Fibroblast of skin of scalp (primary cell): ENCODE measurements at places on chromosomes 2 and 18.
A peak's percentile ranks its signal among the peaks of the same experiment; 100 is the strongest.

- no peak for DNase-seq
Measured at GRCh38 chr2:199131136-199131655, 326.5 kb downstream of the SATB2 start.

GRCh38 chr18:72672364-72673184 lies 128.4 kb upstream of the CBLN2 start:
- DNase-seq: peak; percentile 22

GRCh38 chr18:57063601-57064103 lies 83.2 kb upstream of the BOD1L2 start:
- no peak for DNase-seq

GRCh38 chr2:29725610-29726009 lies 195.8 kb downstream of the ALK start:
- no peak for DNase-seq

- no peak for DNase-seq
Measured at GRCh38 chr2:109356324-109357035, 227.5 kb downstream of the SH3RF3 start.

DNA sequence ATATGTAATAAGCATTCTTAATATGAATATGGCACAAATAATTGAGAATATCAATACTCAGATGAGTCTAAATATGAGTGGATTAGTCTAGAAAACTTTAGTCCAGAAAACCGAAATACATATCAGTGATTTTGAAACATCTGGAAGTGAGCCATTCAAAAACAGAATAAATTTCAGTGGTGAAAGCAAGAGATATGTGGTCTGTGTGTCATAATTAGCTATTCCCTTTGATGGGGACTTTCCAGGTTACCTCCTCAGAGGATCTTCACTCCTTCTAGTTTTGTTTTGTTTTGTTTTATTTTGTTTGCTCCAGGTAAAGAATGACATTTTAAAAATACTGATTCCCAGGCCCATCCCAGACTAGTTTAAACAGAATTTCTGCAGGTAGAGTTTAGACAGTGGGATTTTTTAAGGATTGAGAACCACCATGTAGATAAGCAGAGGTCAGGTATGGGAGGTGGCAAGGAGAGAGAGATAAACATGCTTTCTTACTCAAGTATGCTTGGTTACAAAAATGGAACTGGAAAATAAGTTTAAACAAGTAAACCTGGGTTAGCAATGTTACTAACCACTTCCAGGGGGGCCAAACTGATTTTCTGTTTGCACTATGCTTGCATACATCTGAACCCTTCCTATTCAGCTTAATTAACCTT lies 70.7 kb downstream of the NABP1 start:
- no peak for DNase-seq

GRCh38 chr2:43075054-43075593 lies 151.3 kb downstream of the ZFP36L2 start:
- DNase-seq: peak; percentile 98

GRCh38 chr2:219254590-219255201 lies 978 bp upstream of the TUBA4A start:
- DNase-seq: no peak

GRCh38 chr2:71546275-71546638 lies 92.9 kb downstream of the DYSF start:
- no peak for DNase-seq

DNA sequence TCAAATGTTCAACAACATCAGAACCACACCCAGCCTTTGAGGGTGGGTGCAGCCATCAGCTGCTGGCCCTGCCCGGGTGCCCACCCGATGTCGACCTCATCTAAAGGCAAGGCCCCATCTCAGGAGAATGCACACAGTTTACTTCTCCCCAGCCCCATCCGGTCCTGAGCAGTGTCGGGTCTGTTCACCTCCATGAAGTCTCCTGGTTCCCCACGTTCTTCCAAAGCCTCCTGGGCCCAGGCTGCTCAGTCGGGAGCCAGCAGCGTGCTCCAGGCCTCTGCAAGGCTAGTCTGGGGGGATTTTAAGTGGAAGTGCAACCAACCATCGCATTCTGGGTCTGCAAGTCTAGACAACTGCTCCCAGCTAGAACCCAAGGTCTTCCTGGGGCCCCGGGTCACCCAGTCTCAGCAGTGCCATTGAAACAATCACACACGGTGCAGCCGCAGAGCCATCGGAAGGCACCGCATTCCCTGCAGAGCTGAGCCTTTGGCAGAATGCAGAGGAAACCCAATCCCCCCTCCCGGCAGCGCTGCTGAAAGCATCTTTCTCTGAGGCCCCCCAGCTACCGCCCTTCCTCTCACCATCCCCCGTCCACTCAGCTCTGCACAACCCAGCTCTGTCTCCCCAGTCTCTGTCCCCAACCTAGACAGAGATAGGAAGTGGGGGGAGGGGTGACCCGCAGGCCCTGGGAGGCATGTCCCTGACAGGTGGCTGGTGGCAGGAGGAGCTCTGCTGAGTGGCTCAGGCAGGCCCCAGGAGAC lies 8.5 kb downstream of the ESPNL start:
- no peak for DNase-seq

- no peak for DNase-seq
Measured at GRCh38 chr18:8965398-8965797, 137.1 kb upstream of the NDUFV2 start.

GRCh38 chr2:7427293-7428060 lies 510.3 kb downstream of the RNF144A start:
- peak; percentile 72 for DNase-seq

- DNase-seq: peak; percentile 33
Measured at GRCh38 chr2:80489717-80490116, 185.2 kb upstream of the LRRTM1 start.

GRCh38 chr2:12871694-12872315 lies 155.1 kb downstream of the TRIB2 start:
- no peak for DNase-seq

DNA sequence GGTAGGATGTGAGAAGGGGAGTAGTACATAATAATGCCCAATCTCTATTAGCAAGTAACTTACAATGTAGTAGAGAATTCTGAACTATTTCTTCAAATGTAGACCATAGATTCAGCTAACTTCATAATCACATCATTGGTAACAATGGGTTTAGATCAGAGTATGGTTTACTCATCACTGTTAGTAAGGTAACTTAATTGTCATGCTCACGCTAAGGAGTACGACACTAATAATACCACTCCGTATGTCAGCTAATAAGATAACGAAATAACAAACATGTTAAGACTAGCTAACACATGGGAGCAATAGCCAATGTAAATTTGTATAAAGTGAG lies 56.4 kb upstream of the CCDC141 start:
- no peak for DNase-seq

GRCh38 chr2:124566518-124566970 lies 541.5 kb downstream of the CNTNAP5 start:
- no peak for DNase-seq

DNA sequence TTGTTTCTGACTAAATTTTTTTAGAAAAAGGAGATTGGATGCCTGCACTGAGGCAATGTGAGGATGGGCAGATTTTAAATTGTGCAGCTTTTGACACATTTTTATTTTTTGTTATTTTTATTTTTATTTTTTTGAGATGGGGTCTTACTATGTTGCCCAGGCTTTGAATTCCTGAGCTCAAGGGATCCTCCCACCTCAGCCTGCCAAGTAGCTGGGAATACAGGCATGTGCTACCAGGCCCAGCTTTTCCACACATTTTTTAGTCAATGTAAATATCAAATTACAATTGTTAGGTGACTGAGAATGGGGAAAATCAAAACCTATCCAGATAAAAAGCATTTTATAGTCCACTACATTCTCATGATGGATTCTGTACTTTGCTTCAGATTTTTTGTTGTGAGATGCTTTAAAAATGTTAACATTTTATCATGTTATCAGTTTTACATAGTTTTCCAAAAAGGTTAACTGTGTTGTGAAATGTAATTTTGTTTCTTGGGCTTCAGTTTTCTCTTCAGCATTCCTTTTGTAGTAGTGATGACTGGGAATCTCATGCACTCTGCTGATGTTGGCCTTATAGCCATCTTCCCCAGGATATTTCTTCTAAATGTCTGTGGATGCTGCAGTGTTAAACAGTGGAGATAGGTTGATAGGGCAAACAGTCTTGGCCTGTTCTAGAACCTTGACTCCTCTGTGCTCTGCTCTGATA lies 41.4 kb downstream of the PKP4 start:
- DNase-seq: peak; percentile 41

DNA sequence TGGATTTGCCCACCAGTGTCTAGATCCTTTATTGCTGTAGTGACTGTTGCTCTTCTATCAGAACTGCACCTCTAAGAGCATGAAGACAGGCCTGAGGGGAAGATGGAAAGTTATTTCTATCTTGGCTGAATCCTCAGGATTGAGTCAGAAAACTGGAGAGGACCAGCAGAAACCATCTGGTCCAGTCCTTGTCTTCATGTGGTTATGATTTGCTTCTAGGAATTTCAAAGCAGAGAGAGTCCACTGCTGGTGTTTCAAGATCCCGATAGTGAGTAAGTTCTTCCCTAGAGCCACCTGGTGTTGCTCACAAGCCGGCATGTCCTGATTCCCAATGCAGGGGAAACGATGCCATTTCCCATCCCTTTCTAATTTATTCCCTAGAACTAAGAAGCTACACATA lies 84.2 kb downstream of the NCKAP5 start:
- peak; percentile 55 for DNase-seq

DNA sequence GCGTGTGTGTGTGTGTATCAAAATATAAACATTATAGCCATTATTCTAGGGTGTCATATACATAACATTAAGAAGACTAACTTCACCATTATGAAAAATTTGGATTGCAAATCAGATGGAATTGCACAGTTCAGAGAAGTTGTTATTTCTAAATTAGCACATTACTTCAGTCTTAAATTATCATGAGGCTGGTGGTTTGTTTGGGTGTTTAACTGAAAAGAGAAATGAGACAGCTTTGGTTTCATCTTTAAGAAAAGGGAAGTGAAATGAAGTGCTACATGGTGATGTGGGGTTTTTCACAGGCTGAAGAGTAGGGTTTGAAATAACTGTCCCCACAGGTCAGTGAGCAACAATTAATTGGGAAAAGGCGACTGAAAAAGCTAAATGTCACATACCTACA lies 161.2 kb upstream of the XIRP2 start:
- DNase-seq: no peak

GRCh38 chr2:127605691-127606263 lies 40.2 kb upstream of the GPR17 start:
- no peak for DNase-seq

DNA sequence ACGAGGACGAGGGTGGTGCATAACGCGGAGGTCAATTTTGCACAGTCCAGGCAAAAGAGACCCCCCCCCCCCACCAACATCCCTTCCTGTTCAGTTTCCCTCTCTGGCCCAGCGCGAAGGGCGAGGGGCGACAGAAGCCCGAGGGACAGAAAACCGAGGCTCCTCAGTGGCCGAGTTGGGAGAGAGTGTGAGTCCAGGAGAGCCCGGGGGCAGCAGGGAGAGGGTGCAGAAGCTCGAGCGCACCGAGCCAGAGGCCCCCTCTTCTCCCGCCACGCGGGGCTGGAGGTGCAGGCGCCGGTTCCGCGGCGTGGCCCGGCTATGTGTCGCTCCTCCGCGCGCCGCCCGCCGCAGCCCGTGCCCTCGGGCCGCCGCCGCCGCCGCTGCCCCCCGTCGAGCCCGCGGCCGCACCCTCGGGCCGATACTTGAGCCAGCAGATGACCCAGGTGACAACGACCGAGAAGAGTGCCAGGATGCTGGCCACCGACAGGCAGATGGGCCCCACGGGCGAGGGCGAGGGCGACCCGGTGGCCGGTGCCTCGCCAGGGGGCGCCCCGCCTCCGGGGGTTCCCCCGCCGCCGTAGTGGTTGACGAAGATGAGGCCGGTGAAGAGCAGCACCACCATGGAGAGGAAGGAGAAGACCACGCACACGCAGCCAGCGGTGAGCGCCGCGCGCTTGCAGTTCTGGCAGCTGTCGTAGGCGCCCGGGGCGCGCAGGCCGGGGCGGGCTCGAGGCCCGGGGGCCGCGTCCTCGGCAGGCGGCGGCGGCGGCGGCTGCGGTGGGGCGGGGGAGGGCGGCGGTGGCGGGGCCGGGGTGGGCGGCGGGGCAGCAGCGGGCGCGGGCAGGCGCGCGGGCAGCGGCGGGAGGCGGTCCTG lies 20.2 kb upstream of the PAX3 start:
- DNase-seq: peak; percentile 26

DNA sequence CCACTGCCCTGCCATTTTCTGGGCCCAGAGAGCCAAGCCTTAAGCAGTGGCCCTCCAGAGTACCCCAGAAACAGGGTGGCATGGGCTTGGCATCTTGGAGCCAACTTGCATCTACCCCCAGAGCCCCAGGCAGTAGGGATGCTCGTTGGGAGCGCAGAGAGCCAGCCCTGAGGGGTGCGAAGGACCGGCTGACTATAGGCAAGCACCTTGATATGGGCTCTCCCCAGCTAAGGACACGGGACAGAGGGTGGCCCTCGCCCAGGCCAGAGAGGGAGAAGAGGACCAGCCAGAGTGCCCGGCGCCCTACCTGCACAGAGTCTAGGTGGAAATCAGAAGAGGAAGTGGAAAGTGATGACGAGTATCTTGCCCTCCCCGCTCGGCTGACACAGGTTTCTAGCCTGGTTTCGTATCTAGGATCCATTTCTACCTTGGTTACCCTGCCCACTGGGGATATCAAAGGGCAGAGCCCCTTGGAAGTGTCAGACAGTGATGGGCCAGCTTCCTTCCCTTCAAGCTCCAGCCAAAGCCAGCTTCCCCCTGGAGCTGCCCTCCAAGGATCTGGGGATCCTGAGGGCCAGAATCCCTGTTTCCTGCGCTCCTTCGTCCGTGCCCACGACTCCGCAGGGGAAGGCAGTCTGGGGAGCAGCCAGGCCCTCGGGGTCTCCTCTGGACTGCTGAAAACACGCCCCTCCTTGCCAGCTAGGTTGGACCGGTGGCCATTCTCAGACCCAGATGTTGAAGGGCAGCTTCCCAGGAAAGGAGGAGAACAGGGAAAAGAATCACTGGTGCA lies 16.2 kb downstream of the CEP68 start:
- DNase-seq: no peak

- DNase-seq: no peak
Measured at GRCh38 chr2:179172894-179173293, 91.7 kb downstream of the SESTD1 start.

DNA sequence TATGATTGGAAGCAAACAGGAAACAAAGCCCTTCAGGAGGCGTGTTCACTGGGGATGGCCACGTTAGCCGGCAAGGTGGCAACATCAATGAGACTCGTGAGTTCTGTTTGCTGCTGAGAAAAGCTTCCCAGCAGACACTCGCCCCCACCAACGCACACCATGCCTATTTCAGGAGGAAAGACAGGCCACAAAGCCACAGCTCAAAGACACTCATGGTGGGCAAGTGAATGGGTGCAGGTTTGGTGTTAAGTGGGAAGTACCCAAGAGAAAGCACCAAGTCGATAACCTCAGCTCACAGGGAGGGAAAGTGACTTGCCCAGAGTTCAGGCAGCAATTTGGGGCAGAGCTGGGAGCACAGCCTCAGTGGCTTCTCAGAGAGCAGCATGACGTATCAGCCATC lies 10.5 kb upstream of the MTERF4 start:
- no peak for DNase-seq

DNA sequence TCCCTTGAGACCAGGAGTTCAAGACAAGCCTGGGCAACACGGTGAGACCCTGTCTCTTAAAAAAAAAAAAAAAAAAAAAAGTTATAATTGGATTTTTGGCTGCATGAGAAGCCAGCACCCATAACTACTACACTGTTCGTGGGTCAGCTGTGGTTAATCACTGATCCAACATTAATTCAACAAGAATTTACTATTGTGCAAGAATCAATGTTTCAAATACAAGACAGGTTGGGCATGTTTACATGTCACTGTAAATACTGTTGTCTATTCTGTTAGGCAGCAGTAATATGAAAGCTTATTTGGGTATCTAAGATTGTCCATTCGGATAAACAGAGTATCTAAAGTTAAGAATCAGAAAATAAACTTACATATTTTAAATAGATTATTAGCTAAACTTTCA lies 62.3 kb downstream of the ESCO1 start:
- no peak for DNase-seq

GRCh38 chr2:148675708-148676107 lies 31.2 kb downstream of the EPC2 start:
- DNase-seq: peak; percentile 20
